ENCODE measurements at places on chromosomes 7 and 10.

DNA sequence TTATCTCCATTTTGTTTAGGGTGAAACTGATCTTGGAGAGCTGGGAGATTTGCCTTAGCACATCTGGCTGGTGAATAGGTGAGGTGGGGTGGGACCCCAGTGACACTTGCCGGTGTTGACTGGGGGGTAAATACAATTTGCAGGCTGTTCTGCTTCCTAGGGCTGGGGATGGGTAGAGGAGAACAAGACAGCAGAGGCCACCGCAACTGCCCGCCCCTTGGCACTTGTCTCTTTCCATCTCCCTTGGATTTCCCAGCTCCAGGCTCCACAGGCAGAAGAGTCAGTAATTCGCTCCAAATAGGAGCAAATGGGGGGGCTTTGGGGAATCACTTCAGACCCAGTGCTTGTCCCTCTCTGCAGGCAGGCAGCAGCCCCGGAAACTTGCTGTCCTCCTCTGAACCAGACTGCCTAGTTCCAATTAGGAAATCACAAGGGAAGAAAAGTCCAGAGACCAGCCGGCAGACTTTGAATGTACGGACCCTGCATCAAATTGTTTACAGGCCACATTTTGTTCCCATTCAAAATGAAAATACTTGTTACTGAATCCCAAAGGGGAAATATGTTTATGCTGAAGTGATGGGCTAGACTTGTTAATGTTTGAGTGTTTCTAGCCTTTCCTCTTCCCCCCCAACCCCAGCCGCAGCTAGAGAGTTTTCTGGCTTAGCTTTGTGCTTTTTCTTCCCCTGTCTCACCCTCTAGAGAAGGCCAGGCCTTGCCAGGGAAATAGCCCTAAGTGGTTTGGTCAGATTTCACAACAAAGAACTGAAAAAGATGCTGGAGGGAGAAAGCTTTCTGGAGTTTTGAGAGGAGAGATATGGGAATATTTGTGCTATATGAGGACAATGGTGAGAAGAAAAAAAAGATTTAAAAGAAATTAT is 10.0 kb upstream of the INPP5F start:
- no peak for DNase-seq

- DNase-seq: no peak
Measured at GRCh38 chr7:34060196-34060947, 155.0 kb downstream of the BMPER start.

- DNase-seq: no peak
Measured at GRCh38 chr7:104482362-104483037, 154.1 kb downstream of the LHFPL3 start.

GRCh38 chr10:99709480-99710229 is 22.3 kb downstream of the COX15 start:
- no peak for DNase-seq

Measured in effector CD8-positive, alpha-beta T cell (primary cell).